ENCODE measurements at places on chromosomes 11 and 22.

- no peak for DNase-seq
Measured at GRCh38 chr11:36027731-36028130, 83.9 kb downstream of the LDLRAD3 start.

DNA sequence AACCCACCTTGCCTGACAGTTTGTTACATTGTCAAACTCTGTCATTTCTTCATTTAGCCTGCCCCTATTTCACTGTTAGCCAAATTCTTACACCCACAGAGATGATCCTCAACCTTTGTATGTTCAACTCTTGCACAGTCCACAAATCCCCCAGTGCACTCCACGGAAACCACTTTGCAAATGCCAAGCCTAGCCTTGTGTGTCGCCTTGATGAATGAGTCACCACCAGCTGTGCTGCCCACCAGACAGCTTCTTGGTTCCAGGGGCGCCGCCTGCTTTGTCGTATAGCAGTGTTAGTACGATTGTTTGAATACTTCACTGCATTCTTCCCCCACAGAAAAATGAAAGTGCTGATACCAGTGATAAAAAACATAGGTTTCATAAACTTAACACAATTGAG lies 686.3 kb downstream of the NTM start:
- no peak for DNase-seq

DNA sequence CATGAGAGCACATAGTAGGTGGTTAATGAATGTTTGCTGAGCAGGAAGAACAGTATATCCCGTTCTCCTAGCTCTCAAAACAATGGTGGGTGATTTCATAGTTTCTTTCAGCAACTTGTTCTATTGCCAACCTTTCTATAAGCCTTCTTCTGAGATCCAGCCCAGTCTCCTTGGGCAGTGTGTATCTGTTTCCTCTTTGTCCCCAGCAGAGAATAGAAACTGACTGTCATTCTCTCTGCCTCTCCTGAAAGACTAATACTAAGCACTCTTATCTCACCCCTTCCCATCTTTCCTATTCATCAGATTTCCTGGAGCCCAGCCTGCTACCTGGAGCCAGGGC lies 272.9 kb downstream of the ST3GAL4 start:
- DNase-seq, result no peak

DNA sequence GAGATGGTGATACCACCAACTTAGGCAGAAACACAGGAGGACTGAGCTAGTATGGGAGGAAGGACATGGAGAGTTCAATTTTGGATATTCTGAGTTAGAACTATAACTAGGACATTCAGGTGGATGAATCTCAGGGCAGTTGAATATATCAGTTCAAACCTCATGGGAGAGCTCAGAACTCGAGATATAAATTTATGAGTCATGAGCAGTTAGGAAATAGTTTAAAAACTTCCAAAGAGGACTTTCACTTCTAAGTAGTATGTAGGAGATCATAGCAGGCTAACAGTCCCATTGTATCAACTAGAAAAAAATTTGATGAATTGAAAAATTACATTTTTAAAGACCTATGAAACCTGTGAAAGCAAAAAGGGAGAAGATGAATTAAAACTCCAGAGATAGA lies 436.2 kb upstream of the LARGE1 start:
- no peak for DNase-seq

DNA sequence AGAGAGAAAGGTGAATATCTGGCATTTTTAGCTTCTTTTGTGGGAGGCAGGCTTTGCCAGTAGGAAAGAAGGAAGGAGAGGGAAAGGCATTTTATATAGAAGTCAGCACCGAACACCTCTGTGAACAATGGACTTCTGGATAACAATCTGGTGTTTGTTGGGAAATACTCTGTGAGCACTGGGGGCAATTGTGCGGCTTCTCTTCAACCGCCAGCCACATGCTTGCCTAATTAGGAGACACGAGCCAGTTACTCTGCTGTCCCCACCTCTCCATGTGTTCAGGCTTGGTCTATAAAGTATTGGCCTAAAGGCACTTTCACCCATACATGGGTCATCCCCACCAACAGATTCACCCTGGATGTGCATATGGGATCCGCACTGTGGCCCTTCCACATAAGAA lies 523.6 kb downstream of the NTM start:
- DNase-seq, result no peak

GRCh38 chr11:101817581-101817980 lies 97.2 kb upstream of the CEP126 start:
- no peak for DNase-seq

- no peak for DNase-seq
Measured at GRCh38 chr11:95337175-95337957, 106.4 kb upstream of the SESN3 start.

- DNase-seq, result no peak
Measured at GRCh38 chr11:72179804-72180396, 12.0 kb upstream of the FOLR1 start.

DNA sequence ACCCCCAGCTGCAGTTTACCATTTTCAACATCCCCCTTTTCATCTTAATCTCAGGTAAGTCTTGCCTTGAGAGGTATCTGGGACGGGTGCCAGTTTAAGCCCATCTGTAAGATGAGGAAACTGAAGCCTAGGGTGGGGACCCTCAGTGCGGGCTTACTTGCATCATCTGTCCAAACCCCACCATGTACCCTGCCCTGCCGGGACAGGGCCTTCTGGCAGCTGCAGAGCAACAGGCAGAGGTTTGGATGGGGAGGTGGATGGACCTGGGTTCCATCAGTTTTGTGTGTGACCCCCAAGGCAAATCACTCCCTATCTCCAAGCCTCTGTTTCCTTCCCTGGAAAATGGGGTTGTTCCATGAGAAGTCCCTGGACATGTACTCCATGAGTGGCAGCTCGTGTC lies 67.5 kb downstream of the MN1 start:
- no peak for DNase-seq

- DNase-seq, result no peak
Measured at GRCh38 chr22:20585639-20586402, 78.4 kb downstream of the MED15 start.

DNA sequence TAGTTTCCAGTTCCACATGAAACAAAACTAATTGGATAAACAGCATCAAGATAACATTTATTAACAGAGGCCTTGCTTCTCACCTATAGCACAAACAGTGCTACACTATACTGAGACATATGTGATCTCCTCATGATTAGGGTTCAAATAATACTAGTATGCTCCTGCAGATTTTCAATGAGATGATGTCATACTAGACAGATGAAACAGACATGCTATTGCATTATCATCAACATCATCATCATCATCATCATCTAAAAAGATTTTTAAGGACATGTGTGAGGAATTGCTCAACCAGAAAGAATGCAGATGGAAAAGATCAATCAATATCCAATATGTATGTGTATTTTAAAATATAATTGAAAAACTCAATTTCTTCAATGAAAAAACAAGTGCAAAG lies 932.3 kb downstream of the METTL15 start:
- no peak for DNase-seq

DNA sequence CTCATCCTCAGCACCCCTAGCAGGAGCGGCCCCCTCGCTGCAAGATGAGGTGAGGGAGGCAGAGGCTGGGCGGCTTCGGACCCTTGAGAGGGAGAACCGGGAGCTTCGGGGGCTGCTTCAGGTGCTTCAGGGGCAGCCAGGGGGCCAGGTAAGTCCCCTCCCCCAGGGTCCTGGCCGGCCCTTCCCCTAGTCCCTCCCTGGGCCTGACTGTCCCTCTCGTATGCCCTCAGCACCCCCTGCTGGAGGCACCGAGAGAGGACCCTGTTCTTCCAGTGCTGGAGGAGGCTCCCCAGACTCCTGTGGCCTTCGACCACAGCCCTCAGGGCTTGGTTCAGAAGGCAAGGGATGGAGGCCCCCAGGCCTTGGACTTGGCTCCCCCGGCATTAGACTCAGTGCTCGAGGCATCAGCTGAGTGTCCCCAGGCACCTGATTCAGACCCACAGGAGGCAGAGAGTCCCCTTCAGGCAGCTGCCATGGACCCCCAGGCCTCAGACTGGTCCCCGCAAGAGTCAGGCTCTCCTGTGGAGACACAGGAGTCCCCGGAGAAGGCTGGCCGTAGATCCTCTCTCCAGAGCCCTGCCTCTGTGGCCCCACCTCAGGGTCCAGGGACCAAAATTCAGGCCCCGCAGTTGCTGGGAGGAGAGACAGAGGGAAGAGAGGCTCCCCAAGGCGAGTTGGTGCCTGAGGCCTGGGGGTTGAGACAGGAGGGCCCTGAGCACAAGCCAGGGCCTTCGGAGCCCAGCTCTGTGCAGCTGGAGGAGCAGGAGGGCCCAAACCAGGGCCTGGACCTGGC lies 4.0 kb downstream of the CCDC88B start:
- no peak for DNase-seq

DNA sequence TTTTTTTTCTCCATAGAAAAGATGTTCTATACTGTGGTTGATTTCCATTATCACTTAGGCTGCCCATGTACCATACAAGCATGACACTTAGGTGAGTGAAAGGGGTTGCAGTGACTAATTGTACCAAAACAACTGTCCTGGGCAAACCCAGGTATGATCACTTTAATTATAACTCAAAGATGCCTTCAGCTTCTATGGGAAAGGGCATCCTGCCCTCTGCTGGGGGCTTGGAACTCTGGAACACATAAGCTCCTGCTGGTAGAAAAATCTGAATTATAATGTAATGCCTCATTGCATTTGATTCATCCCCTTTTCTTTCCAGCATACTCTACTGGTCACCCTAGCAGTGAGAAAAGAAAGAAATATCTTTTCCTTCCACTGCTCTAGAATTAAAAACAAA lies 206.3 kb downstream of the DDX10 start:
- no peak for DNase-seq

GRCh38 chr11:114563077-114563476 lies 3.4 kb upstream of the NXPE1 start:
- DNase-seq, result no peak

DNA sequence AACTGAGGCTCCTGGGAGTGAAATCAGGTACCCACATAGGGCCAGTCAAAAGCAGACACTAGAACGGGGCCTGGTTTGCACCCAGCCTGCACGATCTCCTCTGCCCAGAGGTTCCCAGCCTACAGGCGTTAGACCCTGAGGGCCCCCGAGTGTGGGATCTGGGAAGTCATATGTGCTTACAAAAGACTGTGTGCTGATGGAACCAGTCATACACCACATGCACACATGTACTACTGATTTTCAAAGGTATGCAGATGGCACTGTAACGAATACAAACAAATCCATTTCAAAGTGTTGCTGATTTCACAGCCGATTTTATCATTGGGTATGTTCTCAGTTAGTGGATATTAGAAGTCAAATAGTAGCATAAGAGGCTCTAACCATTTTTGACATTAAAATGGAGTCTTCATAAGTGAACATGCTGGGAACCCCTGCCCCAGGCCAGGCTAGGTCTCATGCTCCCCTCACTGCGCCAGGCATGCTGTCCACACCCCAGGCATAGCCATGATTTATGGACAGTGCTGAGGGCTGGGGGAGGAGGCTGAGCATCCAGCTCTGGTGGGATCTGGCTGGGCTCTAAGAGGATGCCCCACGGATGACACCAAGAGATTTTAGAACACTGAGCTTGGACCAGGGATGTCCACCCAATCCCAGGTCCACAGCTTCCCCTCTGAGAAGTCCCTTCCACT lies 38.6 kb upstream of the LRRC32 start:
- no peak for DNase-seq

DNA sequence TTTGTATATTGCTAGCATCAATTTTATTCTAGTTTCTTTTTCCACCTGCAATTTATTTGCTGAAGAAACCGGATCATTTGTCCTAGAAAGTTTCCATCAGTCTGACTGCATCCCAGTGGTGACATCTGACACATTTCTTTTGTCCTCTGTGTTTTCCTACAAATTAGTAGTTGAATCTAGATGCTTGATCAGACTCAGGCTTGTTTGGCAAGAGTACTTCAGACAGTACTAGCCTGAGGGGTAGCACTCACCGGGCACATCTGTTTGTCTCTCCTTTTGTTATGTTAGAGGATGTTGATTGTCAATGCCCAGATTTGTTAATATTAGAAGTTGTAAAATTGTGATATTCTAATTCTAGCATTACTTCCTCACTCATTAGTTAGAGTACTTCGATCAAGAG lies 204.8 kb downstream of the SWAP70 start:
- DNase-seq, result no peak

GRCh38 chr11:121244884-121245283 lies 47.7 kb upstream of the SC5D start:
- DNase-seq, result no peak

All from stimulated activated CD8-positive, alpha-beta memory T cell treated with anti-CD3 and anti-CD28 coated beads, Interleukin-4, amount 100 ng/mL, for 1 hour (primary cell).